ENCODE measurements at places on chromosomes 11 and 22.

DNA sequence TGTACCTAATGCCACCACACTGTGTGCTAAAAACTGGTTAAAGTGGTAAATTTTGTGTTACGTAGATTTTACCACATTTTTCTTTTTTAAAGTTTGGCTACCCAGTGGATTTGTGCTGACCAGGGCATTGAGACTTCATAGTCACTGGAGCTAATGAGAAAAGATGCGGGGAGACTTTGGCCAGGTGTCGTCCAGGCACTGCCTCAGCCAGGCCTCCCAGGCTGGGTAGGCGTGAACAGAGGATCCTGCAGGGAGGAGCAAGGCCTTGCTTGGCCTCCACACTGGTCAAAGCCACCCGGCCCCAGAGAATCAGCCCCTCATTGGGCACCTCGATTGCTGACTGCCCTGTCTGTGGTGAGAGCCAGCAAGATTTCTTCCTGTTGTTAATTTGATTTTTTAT lies 13.4 kb upstream of the MGAT3 start:
- DNase-seq = no peak

DNA sequence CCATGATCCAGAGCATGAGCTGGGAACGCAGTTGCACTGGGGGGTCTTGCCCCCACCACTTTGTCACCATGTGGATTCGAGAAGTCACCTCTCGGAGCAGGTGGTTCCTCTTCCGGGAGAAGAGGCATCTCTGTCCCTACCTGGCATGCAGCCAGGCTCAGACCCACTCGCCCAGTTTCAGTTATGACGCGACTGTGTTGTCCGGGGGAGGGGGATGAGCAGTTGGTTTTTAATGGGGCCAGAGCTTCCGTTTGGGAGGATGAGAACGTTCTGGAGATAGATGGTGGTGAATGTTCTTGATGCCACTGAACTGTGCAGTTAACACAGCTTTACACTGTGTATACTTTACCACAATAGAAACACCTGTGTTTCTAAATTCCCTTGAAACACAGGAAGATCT lies 41.5 kb downstream of the DHCR7 start:
- no peak for DNase-seq

GRCh38 chr11:61834278-61835048 lies 6.4 kb downstream of the FADS2 start:
- DNase-seq = no peak

GRCh38 chr22:46797355-46797754 lies 34.9 kb downstream of the TBC1D22A start:
- DNase-seq = no peak

- no peak for DNase-seq
These were observed 477.1 kb downstream of the BRD1 start for GRCh38 chr22:49350441-49351121.

GRCh38 chr22:33028234-33028633 lies 29.9 kb downstream of the SYN3 start:
- no peak for DNase-seq

- DNase-seq = no peak
These were observed 74.2 kb downstream of the NOX4 start for GRCh38 chr11:89416961-89417360.

DNA sequence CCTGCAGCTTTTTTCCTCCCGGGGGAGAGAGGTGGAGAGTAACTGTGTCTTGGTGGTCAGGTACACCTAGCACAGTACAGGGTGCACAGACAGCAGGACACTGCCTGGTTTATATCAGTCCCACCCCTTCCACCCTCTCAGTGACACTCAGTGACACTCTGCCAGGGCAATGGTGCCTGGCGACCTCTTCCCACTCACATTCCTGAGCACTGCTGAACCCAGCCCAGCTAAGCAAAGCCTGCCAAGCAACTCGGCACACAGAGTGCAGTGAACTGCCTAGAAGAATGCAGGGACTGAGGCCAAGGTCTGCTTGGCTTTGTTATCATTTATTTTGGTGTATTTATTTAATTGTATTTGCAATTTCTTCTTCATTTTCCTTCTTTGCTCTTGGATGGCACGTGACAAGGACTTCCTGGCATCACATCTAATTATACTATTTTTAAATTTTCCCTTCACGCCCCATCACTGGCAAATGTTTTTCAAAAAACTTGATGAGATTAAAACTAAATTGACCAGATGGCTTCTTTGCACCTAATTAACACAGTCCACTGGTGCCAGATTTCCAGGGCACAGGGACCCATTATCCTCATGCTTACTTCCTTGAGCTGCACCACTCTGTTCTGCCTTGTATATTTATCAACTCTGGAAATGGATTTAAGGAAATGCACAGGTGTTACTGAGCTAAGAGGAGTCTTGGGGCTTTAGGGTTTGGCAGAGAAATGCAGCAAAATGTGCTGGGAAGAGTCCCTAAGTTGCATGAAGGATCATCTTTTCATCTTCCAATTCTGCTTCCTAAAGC lies 205.6 kb downstream of the ADAMTS15 start:
- DNase-seq = no peak

GRCh38 chr11:79017811-79018210 lies 423.0 kb downstream of the TENM4 start:
- no peak for DNase-seq

- DNase-seq = no peak
These were observed 19.6 kb upstream of the MOGAT2 start for GRCh38 chr11:75697906-75698581.

GRCh38 chr11:36278531-36279282 lies 10.5 kb downstream of the COMMD9 start:
- DNase-seq = no peak
